ENCODE measurements at places on chromosomes 13 and 19.

GRCh38 chr13:78611040-78611439, 7.7 kb upstream of the POU4F1 start:
- no peak overlapping the region for H3K27ac ChIP-seq
- peaks cover 54% of the 10 kb centered on the region for H3K27me3 ChIP-seq
- no peak for DNase-seq
- H3K4me1 ChIP-seq: peaks cover 11% of the 10 kb centered on the region
- H3K36me3 ChIP-seq: peaks cover 15% of the 10 kb centered on the region
- H3K4me3 ChIP-seq: no peak overlapping the region

- no peak for DNase-seq
- no peaks in the 10 kb centered on the region for H3K4me1 ChIP-seq
- no peak overlapping the region for H3K4me3 ChIP-seq
- peaks cover 10% of the 10 kb centered on the region for H3K36me3 ChIP-seq
- no peak overlapping the region for H3K27ac ChIP-seq
Observed at GRCh38 chr19:1374250-1374577, 9.5 kb upstream of the NDUFS7 start.

DNA sequence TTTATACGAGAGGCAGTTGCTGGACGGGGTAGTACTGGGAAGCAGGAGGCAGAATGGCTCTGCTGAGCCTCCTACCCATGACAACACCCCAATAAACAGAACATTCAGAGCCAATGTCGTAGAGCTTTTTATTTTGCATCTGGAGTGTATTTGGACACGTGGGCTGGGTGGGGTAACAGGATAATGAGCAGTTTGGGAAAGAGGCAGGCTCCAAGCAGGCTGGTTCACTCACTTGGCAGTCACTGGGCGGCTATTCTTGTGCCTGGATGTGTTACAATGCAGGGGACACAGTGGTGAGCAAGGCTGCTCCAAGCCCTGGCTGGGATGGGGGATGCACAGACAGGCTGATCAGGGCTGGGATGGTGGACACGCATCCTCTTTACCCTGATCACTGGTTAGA, 9.5 kb downstream of the ACTMAP start:
- peaks cover 10% of the 10 kb centered on the region for H3K4me1 ChIP-seq
- H3K36me3 ChIP-seq: peaks cover 14% of the 10 kb centered on the region
- no peaks in the 10 kb centered on the region for H3K27me3 ChIP-seq
- H3K27ac ChIP-seq: no peak overlapping the region

GRCh38 chr13:21321269-21321668, 137.8 kb downstream of the ZDHHC20 start:
- no peak overlapping the region for H3K4me3 ChIP-seq
- H3K27me3 ChIP-seq: no peaks in the 10 kb centered on the region
- H3K4me1 ChIP-seq: peaks cover 10% of the 10 kb centered on the region

GRCh38 chr19:47210689-47211316, 20.2 kb downstream of the BBC3 start:
- H3K4me3 ChIP-seq: no peak overlapping the region
- H3K27me3 ChIP-seq: no peaks in the 10 kb centered on the region
- peak overlapping the region; percentile 88 for H3K27ac ChIP-seq

GRCh38 chr13:105735281-105735680, 800.2 kb downstream of the EFNB2 start:
- no peak for DNase-seq
- H3K27ac ChIP-seq: no peak overlapping the region
- no peaks in the 10 kb centered on the region for H3K4me1 ChIP-seq
- H3K27me3 ChIP-seq: no peaks in the 10 kb centered on the region
- H3K4me3 ChIP-seq: no peak overlapping the region

DNA sequence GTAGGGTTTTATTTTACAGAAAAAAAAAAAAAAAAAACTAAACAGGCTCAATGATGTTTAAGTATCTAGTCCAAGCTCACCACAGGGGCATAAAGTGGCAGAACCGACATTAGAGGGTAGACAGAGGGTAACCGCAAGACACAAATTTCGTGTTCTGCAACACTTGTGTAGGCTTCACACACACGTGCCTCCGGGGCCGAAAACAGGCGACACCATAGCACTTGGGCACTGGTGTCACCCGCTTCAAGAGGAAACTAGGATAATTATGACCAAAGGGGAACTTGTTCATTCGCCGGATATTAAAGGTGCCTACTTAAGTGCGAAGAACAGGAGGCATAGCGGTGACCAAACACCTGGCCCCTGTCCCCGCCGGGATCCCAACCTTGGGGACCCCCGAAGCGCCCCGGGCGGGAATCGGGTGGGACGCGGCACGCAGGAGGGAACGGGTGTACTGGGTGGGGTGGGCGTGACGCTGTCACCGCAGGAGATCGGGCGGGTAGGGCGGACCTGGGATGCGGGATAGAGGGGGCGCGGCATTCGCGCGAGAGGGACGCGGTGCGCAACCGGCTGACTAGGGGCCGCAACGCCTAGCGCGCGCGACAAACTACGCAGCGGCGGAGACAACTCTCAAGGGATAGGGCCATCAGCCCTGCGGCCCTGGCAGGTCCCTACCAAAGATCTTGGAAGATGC, 558 bp downstream of the MZT1 start:
- DNase-seq: peak; percentile 37
- peaks cover 73% of the 10 kb centered on the region for H3K4me1 ChIP-seq
- H3K27me3 ChIP-seq: no peaks in the 10 kb centered on the region
- H3K4me3 ChIP-seq: peak overlapping the region; percentile 99
- peaks cover 30% of the 10 kb centered on the region for H3K36me3 ChIP-seq

DNA sequence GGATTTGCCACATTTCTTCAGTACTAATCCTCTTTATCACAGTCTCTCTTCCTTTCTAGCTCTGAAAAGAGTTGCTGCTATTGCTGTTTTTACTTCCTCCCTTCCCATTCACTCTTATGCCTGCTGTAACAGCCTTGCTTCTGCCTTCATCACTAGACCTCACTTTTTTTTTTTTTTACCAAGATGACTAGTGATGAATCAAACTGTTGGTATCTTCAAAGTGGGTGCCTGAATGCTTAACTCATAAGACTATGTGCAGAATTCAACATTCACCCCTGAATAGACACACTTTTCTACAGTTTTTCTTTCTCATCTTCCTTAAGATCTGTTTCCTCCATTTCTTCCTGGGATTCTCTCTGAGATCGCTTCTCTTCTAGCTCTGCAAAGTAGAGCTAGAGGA, 217.2 kb upstream of the HTR2A start:
- no peak overlapping the region for H3K4me3 ChIP-seq
- H3K4me1 ChIP-seq: peaks cover 27% of the 10 kb centered on the region
- H3K27me3 ChIP-seq: peaks cover 1% of the 10 kb centered on the region
- H3K27ac ChIP-seq: no peak overlapping the region
- H3K36me3 ChIP-seq: no peaks in the 10 kb centered on the region

GRCh38 chr13:72489751-72490150, 237.7 kb downstream of the MZT1 start:
- DNase-seq: no peak
- H3K4me1 ChIP-seq: no peaks in the 10 kb centered on the region
- no peaks in the 10 kb centered on the region for H3K36me3 ChIP-seq

DNA sequence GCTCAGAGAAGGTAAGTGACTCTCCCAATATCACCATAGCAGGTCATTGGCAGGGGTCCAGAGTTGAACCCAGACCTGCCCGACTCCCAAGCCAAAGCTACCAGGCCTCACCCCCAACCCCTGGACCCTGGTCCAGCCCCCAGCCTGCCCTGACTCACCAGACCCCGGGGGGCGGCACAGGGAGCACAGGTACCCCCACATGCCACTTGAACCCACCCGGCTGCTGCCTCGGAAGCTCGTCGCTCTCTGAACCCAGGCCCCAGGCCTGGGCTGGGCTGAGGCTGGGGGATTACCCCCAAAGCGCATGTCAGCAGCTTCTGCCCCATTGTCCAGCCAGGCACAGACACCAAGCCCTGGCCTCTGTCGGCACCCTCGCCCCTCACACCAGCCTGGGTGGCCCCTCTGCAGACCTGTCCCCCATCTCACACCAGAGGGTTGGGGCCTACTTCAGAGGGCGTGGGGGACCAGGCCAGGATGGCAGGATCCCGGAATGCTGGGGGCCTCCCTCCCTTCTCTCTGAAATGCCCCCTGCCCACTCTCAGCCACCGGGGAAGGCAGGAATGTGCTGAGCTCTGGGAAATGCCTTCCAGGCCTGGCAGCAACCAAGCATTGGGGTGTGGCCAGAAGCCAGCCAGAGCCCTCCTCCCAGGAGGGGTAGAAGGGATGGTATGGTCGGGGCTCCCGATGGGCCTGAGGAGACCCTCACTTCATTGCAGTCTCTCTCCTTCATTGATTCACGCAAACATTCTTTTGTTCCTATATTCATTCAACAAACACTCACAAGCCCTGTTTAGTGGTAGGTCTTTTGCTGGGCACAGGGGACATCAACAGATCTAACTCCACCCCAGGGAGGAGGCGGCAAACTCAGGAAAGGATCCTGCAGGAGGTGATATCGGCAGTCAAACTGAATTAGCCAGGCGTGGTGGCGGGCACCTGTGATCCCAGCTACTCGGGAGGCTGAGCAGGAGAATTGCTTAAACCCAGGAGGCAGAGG, 1.7 kb upstream of the PRX start:
- H3K36me3 ChIP-seq: no peaks in the 10 kb centered on the region
- no peak overlapping the region for H3K4me3 ChIP-seq
- H3K27me3 ChIP-seq: peaks cover 3% of the 10 kb centered on the region
- DNase-seq: no peak
- no peak overlapping the region for H3K27ac ChIP-seq
- peaks cover 17% of the 10 kb centered on the region for H3K4me1 ChIP-seq

DNA sequence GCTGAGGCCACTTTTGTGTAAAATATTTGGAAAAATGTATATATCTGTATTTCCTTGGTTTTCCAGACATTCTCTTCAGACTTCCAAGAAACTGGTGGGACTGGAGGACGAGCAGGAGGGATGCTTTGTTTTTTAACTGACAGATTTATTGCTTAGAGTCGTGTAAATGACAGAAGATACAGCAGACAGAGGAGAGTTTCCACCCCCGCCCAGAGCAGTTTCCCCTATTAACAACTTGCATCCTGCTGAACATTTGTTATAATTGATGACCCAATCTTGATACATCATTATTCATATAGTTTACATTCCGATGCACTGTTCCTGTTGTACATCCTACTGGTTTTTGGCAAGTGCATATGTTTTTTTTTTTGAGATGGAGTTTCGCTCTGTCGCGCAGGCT, 7.1 kb upstream of the DOCK6 start:
- H3K27ac ChIP-seq: no peak overlapping the region
- no peak overlapping the region for H3K4me3 ChIP-seq
- H3K27me3 ChIP-seq: peaks cover 55% of the 10 kb centered on the region
- H3K4me1 ChIP-seq: no peaks in the 10 kb centered on the region

DNA sequence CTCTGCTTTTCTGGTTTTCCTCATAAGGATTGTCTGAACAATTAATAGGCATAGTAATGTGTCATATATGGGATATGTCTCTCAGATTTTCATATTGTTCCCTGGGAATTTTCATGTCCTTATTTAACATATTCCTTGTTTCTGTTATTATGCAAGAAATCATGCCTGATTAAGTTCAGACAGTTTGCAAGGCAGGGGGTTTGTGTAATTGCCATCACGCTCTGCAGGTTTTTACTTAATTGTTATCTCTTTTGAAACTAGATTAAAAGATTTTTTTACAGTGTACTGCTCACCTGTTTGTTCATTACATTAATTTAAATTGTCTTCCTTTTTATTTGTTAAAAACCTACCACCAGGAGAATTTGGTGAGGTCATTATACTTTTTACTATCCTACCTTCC, 1253.2 kb upstream of the PRR20A start:
- no peak overlapping the region for H3K4me3 ChIP-seq
- no peak overlapping the region for H3K27ac ChIP-seq
- DNase-seq: no peak
- H3K36me3 ChIP-seq: no peaks in the 10 kb centered on the region

GRCh38 chr13:76630629-76631230, 255.5 kb downstream of the KCTD12 start:
- no peak overlapping the region for H3K4me3 ChIP-seq
- no peaks in the 10 kb centered on the region for H3K36me3 ChIP-seq
- H3K27me3 ChIP-seq: peaks cover 2% of the 10 kb centered on the region
- no peak for DNase-seq
- H3K27ac ChIP-seq: no peak overlapping the region

GRCh38 chr13:40231751-40232150, 434.7 kb downstream of the FOXO1 start:
- H3K4me3 ChIP-seq: no peak overlapping the region
- H3K27me3 ChIP-seq: no peaks in the 10 kb centered on the region
- no peak overlapping the region for H3K27ac ChIP-seq
- peaks cover 19% of the 10 kb centered on the region for H3K4me1 ChIP-seq

- no peaks in the 10 kb centered on the region for H3K36me3 ChIP-seq
- H3K4me1 ChIP-seq: no peaks in the 10 kb centered on the region
- no peaks in the 10 kb centered on the region for H3K27me3 ChIP-seq
- H3K4me3 ChIP-seq: no peak overlapping the region
- no peak overlapping the region for H3K27ac ChIP-seq
Observed at GRCh38 chr19:20612711-20613316, 47.2 kb upstream of the ZNF737 start.

DNA sequence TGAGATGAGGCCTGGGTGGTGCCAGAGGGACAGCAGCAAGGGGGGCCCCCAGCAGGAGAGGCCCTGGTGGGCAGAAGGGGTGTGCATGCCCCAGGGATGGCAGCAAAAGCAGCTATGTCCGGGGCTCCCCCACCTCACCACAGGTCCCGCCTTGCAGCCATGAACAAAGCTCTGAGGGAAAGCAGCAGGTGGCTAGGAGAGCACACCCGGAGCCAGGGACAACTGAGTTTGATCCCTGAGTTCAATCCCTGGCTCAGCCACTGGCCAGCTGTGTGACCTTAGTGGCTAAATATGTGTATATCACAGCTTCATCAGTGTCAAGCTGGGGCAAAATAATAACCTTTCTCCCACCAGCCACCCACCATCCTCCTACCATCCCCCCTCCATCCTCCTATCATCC, 47.7 kb upstream of the KCTD15 start:
- no peaks in the 10 kb centered on the region for H3K27me3 ChIP-seq
- no peaks in the 10 kb centered on the region for H3K4me1 ChIP-seq
- H3K27ac ChIP-seq: no peak overlapping the region
- no peak overlapping the region for H3K4me3 ChIP-seq
- H3K36me3 ChIP-seq: no peaks in the 10 kb centered on the region

DNA sequence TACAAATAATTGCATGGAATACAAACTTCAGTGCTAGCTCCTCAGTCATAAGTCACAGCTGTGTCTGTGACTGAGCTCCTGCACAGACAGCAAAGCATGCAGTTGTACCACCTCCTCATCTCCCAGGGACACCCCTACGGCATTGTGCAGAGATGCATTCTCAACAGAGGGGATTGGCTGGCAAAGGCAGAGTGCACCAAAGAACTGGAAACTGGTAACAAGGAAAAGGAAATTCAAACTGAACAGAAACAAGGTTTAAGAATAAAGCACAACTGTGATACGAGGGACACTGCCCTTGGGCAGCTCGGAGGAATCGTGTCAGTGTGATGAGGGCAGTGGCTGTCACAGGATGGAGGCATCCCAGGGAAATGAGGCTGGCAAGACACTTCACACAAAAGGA, 126.1 kb upstream of the SOX1 start:
- H3K27me3 ChIP-seq: no peaks in the 10 kb centered on the region
- no peak overlapping the region for H3K4me3 ChIP-seq
- H3K4me1 ChIP-seq: no peaks in the 10 kb centered on the region
- no peaks in the 10 kb centered on the region for H3K36me3 ChIP-seq
- no peak overlapping the region for H3K27ac ChIP-seq
